ENCODE measurements at places on chromosomes 12 and 14.

DNA sequence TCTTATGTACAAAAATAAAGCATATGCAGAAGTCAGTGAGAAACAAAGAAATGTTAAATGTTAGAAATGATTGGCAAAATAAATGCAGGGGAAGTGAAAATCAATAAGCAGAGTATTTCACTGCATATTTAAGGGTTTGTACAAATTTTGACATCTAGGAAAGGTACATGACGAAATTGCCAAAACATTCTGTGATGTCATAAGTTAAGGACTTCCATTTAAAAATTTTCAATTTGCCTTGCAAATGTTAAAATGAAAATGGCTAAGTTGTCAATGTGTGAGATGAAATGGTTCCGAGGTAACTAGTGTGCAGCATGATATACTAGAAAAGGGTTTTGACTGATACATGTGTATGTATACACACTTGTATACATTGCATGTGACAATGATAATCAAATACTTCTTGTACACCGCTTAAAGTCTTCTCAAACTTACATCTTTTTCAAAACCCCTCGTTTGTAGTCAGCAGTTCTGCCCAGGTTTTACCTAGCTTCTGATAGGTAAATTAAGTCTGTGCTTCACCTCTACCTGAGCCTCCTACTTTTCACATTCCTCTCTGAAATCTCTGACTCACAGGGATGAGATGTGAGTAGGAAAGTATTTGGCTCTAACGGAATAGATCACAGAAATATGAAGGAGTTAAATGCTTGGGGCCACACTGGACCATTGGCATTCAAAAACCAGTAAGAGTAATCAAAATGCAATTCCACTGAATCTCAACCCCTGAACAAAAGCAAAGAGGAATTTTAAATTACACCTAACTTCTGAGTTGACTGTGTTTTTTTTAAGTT is 442.4 kb upstream of the FOXG1 start:
- DNase-seq, result no peak

GRCh38 chr14:68951035-68951797 is 27.9 kb downstream of the ACTN1 start:
- DNase-seq, result no peak

GRCh38 chr12:131091413-131091975 is 137.8 kb downstream of the ADGRD1 start:
- no peak for DNase-seq

DNA sequence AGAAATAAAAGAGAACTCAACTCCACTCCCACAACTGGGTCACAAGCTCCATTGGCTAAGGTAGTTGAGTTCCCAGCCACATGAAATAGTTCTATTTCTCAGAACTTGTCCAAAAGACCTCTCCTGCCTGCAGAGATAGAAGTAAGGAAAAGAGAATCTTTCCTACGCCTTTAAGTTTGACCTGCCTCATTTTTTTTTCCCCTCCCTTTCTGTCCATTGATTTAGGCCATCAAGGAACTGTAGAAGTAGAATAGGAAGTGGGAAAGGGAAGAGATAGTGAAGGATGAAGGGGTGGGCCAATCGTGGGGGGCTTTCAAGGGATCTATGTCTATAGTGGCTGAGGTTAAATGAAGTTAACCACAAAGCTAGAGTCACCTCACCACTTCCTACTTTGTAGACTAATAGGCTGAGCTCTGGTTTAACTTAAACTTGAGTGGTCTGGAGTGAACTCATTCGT is 13.9 kb upstream of the NUDT4 start:
- no peak for DNase-seq
